Lower lobe of right lung (tissue), 2 donors: ENCODE measurements at places on chromosomes 2 and 18. TPM values are rescaled to one million over a fixed set of nuclear protein-coding genes. Genes with fewer than 3 reads are reported as not detected.

GRCh38 chr18:8841781-8842485, 136.6 kb downstream of the MTCL1 start:
- H3K4me3 ChIP-seq, result no peak overlapping the region
- no peak for DNase-seq
- no peaks in the 10 kb centered on the region for H3K36me3 ChIP-seq
- no peak overlapping the region for H3K27ac ChIP-seq
- no peaks in the 10 kb centered on the region for H3K4me1 ChIP-seq

- no peak for DNase-seq
- no peaks in the 10 kb centered on the region for H3K27me3 ChIP-seq
- H3K4me3 ChIP-seq, result no peak overlapping the region
Measured at GRCh38 chr2:9712263-9712662, 81.5 kb upstream of the YWHAQ start.

DNA sequence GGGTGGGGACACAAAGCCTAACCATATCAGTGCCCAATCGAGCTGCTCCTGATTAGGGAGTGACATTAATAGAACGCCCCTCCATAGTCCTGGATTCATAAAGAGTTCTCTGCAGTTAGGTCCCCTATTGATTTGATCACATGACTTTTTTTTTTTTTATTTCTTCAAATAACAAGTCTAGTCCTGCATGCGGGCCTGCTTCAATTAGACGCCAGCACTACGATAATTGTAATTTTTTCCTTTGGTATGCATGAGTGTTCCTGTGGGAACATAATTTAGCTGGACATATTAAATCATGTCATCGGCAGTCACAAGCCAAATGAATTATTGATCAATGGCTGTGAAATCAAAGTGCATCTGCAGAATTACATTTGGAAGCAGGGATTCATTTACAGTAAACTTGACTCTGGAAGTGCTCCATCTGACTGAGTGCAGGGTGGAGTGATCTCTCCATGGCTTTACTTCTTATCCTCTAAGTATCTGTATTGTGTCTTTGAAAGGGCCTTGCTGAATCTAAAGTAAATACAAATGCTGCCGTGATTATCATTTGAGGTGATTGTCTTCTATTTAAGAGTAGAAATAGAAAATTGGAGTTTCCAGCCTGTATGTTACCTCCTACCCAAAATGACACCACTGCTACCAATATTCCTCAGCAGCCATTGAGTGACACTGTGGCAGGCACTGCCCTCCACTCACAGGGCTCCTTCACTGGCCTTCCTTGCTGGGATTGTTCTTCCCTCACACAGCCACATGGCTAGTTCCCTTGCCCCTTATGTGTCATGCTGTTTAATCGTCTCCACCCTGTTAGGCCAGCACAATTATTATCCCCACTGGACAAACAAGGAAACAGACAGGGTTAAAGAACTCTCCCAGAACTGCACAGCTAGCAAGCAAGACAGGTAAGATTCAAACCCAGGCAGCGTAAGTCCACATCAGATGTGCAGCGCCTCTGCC, 337.4 kb upstream of the ID2 start:
- no peak overlapping the region for H3K4me3 ChIP-seq
- no peaks in the 10 kb centered on the region for H3K4me1 ChIP-seq
- H3K27me3 ChIP-seq, result no peaks in the 10 kb centered on the region
- H3K36me3 ChIP-seq, result no peaks in the 10 kb centered on the region
- DNase-seq, result no peak
- no peak overlapping the region for H3K27ac ChIP-seq

DNA sequence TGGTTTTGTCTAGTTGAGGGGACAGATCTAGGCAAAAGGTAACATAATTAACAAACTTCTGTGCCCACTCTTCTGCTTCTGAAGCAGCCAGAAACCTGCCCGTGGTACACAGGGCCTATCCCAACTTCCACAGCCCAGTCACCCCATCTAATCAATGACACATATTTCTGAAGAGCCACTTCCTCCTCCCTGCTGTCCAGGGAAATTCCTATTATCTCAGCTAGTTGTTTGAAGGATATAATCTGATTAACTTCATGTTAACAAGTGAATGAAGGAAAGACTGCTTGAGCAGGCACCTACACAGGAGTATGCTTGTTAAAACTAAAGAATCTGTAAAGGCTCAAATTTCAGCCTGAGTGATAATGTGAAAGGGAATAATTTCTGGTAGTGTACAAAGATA, 61.4 kb downstream of the CCDC148 start:
- H3K36me3 ChIP-seq, result no peaks in the 10 kb centered on the region
- H3K4me1 ChIP-seq, result no peaks in the 10 kb centered on the region
- H3K4me3 ChIP-seq, result no peak overlapping the region

- H3K4me3 ChIP-seq, result no peak overlapping the region
- no peak for DNase-seq
- H3K27ac ChIP-seq, result no peak overlapping the region
- H3K27me3 ChIP-seq, result no peaks in the 10 kb centered on the region
- H3K4me1 ChIP-seq, result peaks cover 21% of the 10 kb centered on the region
Measured at GRCh38 chr2:9100080-9100876, 96.8 kb upstream of the MBOAT2 start.

- H3K27ac ChIP-seq, result no peak overlapping the region
- no peak overlapping the region for H3K4me3 ChIP-seq
- DNase-seq, result no peak
Measured at GRCh38 chr2:54000524-54000923, 29.7 kb upstream of the PSME4 start.

- H3K4me1 ChIP-seq, result no peaks in the 10 kb centered on the region
- no peaks in the 10 kb centered on the region for H3K36me3 ChIP-seq
- no peaks in the 10 kb centered on the region for H3K27me3 ChIP-seq
- DNase-seq, result no peak
- H3K4me3 ChIP-seq, result no peak overlapping the region
Measured at GRCh38 chr2:66156171-66156570, 278.8 kb upstream of the MEIS1 start.

- H3K27me3 ChIP-seq, result no peaks in the 10 kb centered on the region
- no peak for DNase-seq
- no peak overlapping the region for H3K4me3 ChIP-seq
- H3K4me1 ChIP-seq, result no peaks in the 10 kb centered on the region
- no peak overlapping the region for H3K27ac ChIP-seq
- H3K36me3 ChIP-seq, result no peaks in the 10 kb centered on the region
Measured at GRCh38 chr18:67211646-67212045, 304.9 kb downstream of the DSEL start.

GRCh38 chr2:20148923-20149702, 75.8 kb downstream of the SDC1 start:
- H3K36me3 ChIP-seq, result no peaks in the 10 kb centered on the region
- no peak overlapping the region for H3K4me3 ChIP-seq
- H3K27me3 ChIP-seq, result no peaks in the 10 kb centered on the region
- no peak for DNase-seq

The WNT6 gene
- total RNA-seq, result 0.44 TPM

The MC4R gene
- total RNA-seq, result 0.35 TPM

The ZNF532 gene
- total RNA-seq, result 54.0 TPM

The CFAP221 gene
- 33.9 TPM for total RNA-seq

The SNED1 gene
- total RNA-seq, result 36.2 TPM

The SPC25 gene
- total RNA-seq, result 0.50 TPM

The CREG2 gene
- total RNA-seq, result not detected

The CIDEA gene
- total RNA-seq, result not detected

The KCNE4 gene
- total RNA-seq, result 1.2 TPM

The KDSR gene
- total RNA-seq, result 68.5 TPM
